Activated T-helper 17 cell treated with anti-CD3 and anti-CD28 coated beads, Interleukin-2, amount 50 U/mL, for 72 hours (primary cell): ENCODE measurements at places on chromosomes 7 and 10.

GRCh38 chr7:73833251-73833919 is 2.6 kb downstream of the CLDN4 start:
- no peak for ATAC-seq

DNA sequence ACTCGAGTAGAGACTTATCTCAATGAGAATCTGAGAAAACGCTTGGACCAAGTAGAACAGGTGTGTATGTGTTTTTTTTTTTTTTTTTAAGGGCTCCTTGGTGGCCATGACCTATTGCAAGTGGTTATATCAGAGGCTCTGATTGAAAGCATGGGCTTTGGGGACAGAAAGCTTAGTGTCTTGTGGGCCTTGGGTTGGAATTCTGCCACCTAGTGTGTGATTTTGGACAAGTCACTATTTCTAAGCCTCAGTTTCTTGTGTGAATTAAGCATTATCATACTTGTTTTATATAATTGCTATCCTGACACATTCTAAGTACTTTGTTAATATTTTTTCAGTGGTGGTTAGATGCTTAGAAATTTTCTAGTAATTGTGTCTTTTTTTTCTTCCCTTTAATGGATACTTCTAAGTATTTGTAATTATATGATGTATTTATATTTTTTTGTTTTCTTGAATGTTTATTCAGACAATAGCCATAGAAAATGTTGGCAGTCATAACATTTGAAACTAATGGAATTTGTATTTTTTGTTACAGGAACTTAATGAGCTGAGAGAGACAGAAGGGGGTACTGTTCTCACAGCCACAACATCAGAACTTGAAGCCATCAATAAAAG is 33.1 kb downstream of the SMC3 start:
- peak; percentile 63 for ATAC-seq

DNA sequence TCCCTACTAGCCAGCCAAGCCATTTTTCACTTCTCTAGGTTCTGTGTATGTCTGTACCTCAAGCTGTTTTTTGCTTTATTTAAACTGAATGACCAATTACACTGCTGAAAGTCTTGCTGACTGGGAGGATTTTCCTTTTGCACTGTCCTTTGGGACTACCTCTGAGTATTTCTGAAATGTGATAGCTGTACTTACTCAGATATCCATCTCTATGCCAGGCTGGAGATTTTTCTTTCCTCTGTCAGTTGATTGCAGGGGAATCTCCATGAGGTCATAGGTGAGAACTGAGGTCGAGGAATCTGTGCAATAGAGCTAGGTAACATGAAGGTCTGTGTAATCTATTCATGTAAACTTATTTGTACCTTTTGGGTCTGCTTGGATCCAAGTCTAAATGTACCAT is 38.9 kb upstream of the ANKRD1 start:
- ATAC-seq = no peak

DNA sequence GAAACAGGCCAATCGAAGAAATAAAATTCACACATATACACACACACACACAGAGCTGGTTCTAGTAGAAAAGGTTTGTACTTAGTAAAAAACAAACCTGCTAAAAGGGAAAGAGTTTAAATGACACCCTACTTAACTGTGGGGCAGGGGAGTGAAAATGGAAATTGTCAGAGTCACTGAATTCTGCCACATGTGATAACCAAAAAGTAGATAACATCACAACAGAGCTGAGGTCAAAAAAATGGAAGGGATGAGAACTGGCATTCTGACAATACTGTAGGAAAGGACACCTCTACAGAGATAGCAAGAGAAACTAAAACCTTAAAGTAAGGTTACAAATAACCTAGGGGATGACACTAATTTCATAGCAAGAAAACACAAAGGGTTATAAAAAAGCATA is 74.6 kb downstream of the CACUL1 start:
- no peak for ATAC-seq

DNA sequence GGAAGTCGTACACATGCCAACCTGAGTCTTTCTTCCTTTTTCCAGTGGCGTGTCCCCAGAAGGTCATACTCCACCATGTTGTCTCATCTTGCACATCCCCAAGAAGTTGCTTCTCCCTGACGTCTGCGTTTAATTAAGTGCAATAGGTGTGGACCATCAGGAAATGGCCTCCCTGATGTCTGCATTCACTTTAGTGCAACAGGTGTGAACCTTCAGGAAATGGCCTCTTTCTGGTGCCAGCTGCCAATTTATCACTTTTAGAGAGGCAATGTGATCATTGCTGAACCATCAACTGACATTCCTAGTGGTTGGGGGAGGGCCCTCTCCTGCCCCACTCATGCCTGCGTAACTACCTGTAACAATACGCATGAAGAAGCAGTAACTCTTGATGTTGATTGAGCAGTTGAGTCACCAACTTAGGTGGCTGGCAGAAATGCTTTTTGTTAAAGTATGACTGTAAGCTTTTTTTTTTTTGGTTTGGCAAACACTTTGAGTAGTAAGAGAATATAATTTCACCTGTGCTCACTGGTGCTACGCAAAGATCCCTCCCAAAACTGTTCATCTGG is 25.8 kb downstream of the SCIN start:
- ATAC-seq = no peak

- peak; percentile 42 for ATAC-seq
These were observed 227.3 kb downstream of the PTEN start for GRCh38 chr10:88090568-88091214.

DNA sequence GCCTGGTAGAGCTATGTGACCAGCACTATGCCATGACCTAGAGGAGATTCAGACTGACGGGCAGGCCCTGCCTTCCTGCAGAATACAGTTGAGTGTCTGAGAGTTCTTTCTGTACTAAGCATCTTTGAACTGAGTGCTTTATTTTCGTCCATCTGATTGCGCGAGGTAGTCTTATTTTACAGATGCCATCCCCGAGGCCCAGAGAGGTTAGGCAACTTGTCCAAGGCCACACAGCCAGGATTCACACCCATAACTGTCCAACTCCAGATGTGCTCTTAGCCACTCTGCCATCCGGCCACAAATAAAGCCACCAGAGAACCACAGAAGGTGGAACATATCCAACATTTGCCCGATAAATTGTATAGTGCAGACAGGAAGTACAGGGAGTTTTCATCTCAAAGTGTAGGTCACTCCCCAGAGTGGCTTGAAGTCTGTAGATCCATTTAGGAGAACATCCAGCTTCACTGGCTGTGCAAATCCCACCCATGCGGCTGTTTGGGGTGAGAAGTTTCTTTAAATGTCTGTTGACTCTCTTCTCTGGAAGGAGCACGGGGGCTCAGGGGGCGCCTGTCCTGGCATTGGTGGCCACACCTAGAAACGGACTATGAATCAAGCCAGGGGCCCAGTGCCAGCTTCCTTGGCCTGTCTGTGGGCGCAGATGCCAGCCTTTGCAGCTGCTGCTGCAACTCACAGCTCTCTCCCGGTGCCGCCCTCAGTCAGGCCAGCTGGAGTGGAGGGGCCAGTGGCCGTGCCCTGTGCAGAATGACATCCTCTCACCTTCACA is 11.1 kb downstream of the CHST3 start:
- no peak for ATAC-seq

GRCh38 chr7:48042636-48043035 is 7.3 kb downstream of the C7orf57 start:
- peak; percentile 47 for ATAC-seq

DNA sequence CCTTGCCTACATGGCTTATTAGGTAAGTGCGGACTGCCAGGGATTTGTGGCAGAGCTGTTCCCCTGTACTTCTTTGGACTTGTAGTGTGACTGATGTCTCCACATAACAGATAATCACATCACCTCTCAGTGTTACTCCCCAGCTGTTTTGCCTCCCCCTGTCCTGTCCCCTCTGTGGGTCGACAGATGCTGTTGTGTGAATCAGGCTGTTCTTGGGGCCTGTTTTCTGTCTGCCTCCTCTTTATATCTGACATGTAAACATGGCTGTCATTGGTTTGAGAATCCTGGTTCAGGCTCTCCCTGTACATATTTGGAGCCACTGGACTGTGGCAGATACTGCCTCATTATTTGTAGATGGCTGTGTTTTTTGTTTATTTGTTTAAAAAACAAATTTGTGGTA is 22.7 kb downstream of the CCNY start:
- ATAC-seq = no peak

- no peak for ATAC-seq
These were observed 185.5 kb downstream of the SEMA3A start for GRCh38 chr7:84009051-84009450.

GRCh38 chr10:44465401-44466115 is 80.7 kb upstream of the CXCL12 start:
- no peak for ATAC-seq

- ATAC-seq = no peak
These were observed 72.0 kb downstream of the SCRN1 start for GRCh38 chr7:29917641-29918040.

DNA sequence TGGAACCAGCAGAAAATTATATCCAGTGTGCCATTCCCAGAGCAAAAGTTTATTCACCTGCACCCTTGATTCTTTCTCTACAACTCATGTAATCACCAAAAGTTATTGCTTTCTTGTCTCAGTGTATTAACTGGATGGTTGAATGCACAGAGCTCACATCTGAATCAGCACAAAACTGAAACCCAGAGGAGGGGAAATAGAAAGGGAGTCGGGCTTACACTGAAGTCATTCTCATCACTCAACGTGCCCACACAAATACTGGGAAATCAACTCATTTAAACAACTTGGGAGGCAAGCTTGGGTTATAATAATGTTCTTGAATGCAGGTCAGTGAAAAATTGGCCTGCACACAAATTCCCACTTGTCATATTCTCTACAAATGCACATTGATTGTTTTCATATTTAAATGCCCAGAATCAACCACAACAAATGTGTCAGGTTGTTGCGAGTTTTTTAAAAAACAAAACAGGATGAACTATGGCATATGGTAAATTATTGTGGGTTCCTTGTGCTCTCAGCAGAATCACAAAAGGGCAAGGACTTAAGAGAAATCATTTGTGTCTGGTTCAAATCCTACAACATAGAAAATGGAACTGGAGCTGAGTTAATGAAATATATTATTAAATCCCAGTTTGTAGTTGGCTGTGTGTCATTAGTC is 125.9 kb upstream of the NOBOX start:
- peak; percentile 67 for ATAC-seq
